ENCODE measurements at places on chromosomes 11 and 22.

DNA sequence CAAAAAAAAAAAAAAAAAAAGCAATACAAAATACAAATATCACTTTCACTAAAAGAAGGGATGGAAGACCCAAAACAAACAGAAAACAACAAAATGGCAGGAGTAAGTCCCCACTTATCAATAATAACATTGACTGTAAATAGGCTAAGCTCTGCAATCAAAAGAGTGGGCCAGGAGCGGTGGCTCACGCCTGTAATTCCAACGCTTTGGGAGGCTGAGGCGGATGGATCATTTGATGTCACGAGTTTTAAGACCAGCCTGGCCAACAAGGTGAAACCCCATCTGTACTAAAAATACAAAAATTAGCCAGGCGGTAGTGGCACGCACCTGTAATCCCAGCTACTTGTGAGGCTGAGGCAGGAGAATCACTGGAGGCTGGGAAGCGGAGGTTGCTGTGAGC is 9.8 kb upstream of the PPP6R3 start:
- no peak for DNase-seq

DNA sequence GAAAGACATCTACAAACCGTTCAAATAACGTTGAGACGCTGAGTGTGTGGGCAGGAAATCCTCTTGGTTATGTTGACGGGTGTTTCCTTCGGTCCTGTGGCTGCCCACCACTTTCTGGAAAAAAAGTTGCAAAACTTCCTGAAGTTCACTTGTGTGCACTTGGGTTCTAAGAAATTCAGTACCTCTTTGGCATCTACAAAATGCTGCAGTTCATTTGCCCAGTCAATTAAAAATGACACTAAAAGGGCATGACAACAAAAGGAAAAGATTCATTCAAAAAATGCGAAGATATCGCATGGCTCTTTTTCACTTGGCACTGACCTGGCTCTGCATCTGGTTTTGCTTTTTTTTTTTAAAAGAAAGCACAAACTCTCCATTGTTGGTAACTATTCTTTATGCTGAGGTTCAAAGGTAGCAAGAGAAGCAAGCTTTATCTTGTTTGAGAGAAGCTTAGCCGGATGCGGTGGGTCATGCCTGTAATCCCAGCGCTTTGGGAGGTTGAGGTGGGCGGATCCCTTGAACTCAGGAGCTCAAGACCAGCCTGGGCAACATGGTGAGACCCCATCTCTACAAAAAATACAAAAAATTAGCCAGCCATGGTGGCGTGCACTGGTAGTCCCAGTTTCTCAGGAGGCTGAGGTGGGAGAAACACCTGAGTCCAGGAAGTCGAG is 10.6 kb upstream of the XBP1 start:
- no peak for DNase-seq

GRCh38 chr22:42994917-42995562 is 19.9 kb downstream of the PACSIN2 start:
- DNase-seq = no peak

- peak; percentile 6 for DNase-seq
Observed at GRCh38 chr11:2586087-2586792, 113.6 kb downstream of the KCNQ1OT1 start.

- no peak for DNase-seq
Observed at GRCh38 chr11:16293204-16293681, 63.1 kb downstream of the SOX6 start.

- DNase-seq = no peak
Observed at GRCh38 chr11:106821291-106821690, 197.0 kb downstream of the GUCY1A2 start.

DNA sequence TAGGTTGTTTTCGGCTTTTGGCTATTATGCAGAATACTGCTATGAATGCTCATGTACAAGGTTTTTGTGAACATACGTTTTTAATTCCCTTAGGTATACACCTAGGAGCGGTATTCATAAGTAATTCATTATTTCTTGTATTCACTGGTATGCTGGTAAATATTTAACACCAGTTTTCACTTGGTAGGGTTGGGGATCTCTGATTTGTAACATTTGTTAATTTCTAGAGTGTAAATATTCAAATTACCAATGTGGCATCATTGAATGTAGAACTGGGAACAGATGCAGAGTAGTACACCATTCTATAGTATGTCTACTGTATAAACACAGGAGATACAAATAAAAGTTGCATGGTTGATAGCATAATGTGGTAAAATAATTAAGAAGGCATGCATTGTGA is 16.3 kb downstream of the GVQW3 start:
- no peak for DNase-seq

- no peak for DNase-seq
Observed at GRCh38 chr11:58617976-58618557, 4.4 kb upstream of the CNTF start.

DNA sequence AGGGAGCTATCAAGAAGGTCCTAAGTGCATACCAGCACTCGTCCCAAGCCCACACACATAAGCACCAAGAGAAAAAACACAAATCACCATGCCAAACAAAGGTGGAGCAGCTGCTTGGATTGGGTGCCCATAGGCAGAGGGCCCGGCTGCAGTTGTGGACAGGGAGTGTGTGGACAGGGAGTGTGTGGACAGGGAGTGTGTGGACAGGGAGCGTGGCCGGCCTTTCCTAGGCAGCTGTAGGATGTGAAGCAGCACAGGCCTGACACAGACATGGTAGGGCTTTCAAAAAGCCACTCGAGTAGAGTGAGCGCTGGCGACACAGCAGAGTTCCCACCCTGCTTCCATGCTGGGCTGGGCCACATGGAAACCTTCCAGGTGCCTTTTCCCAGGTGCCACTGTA is 3.5 kb downstream of the RTL6 start:
- DNase-seq = no peak

GRCh38 chr11:120335556-120335907 is 681 bp upstream of the ARHGEF12 start:
- DNase-seq = peak; percentile 38

DNA sequence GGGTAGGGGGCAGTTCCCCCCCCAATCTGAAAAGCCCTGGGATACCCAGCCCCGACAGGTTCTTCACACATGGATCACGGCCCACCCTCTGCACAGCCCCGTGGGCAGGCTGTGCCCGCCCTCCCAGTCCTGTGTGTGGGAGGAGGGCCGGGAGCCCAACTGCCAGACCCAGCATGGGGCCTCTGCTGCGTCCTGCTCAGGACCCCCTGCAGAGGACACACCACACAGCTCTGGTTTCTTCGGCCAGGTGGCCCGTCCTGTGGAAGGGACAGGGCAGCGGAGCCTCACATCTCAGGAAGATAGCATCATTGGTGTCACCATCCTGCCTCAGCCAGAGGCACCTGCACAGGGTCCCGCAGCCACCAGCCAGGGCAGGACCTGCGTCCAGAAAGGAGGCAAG is 396.0 kb downstream of the TBC1D22A start:
- DNase-seq = no peak

GRCh38 chr11:65422633-65423515 is at the start of gene NEAT1:
Gene NEAT1 (plus strand): TSS chr11:65422798.
- DNase-seq = no peak

- no peak for DNase-seq
Observed at GRCh38 chr11:66454247-66454646, 12.5 kb upstream of the PELI3 start.

DNA sequence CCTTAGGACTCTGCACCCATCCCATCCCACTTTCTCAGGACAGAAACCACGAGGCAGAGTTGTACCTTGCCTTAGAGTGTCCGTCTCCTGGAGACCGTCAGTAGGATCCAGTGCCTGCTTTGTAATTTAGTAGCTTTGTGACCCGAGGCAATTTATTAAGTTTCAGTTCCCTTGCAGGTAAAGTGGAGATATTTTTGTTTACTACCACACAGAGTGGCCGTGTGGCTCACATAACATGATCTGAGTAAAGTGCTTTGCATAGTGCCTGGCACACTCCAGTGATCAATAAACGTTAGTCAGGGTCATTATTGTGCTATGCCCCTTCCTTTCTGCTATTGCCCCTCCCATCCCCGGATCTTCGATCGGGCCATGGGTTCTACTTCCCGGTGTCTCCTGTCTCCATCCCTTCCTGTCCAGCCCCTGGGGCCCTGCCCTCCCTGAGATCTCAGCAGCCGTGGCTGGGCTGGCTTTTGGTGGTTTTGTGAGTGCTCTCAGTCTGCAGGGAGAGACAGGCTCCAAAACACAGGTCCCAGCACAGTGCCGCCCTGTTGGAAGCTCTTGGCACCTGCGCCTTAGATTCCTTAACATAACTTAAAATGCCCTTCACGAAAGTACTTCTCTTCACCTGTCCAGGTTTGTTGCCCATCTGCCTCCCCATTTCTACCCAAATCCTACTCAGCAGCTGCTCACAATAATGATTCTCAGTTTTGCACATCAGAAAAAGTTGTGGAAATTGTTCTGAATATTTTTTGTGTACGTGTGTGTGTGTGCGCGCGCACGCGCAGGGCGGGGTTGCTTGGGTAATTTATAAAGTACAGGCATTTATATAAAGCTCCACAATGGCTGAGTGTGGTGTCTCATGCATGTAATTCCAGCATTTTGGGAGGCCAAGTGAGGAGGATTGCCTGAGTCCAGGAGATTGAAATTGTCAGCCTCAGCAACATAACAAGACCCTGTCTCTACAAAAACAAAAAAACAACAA is 753.7 kb downstream of the NTM start:
- no peak for DNase-seq
